ENCODE measurements at places on chromosomes 16 and 17.

DNA sequence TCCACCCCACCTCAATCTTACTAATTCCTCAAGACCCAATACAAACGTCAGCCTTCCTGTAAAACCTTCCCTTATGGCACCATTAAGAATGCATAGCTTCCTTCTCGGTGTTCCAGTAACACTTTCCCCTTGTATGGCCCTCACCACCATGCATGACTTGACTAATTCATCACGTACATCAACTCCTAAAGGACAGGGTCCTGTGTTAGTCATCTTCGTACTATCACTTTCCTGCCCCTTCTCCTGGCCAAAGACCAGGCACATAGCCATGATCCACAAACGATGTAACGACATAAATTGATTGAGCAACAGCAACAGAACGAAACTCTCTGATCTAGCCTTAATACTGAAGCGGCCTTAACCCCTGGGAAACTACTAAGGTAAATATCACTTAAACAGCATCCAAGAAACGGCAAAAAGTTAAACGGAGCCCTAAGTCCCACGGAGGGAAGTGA lies 612 bp downstream of the PSMD12 start:
- peak; percentile 78 for DNase-seq

GRCh38 chr16:67407176-67407787 lies 9.0 kb downstream of the ZDHHC1 start:
- DNase-seq, result no peak

GRCh38 chr17:52027081-52027480 lies 131.4 kb downstream of the CA10 start:
- no peak for DNase-seq

DNA sequence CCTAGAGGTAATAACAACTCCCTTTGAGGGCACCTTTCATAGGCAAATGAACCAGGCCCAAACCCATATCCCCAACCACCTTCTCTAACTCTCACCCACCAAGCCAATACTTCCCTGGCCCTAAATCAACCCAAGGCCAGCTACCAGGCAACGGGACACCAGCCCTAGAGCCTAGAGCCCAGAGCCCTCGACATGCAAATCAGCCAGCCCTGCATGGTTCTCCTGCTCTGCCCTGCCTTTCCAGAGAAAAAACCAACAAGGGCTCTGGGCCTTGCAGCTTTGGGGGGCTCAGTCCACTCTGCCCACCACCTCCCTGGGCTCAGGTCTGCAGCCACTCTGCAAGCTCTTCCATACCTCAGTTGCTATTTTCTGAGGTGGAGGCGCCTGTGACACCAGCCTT lies 55.0 kb downstream of the PITPNM3 start:
- DNase-seq, result no peak

DNA sequence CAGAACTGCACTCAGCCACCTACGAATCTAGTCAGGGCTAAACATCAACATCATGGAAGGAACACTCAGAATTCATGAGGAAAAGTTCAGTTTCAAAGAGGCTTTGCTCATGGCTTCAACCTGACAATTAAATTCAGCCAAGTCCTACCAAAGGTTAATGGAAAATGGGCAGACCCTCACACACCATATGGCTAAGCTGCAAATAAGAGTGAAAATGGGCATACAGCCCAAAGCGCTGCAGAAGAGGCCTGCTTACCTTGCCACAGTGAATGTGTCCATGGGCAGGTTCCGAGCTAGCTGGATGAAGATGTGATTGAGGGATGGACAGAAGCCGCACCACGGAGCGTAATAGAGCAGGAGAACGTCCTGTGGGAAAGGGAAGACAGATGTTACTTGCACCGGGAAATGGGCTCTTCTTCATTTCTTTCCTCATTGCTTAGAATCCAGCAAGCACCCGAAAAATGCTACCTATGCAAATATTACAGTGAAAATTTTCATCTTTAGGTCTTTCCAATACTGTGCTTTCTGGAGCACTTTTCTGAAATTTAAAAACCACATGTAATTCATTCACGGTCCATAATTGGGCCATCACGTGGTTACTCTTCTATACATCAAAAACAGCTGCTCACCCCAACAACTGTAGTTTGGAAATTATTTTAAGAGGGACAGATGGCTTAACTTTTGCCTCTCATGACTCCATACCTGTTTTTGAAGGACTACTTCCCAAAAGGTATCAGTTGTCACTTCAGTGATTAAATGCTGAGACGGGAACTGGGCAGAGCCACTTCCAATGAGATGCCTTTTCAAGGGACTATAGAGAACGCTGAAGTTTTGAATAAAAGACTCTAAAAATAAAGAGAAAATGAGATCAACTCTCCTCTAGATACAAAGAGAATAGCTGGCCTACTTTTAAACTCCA lies 19.6 kb downstream of the SNN start:
- no peak for DNase-seq

All from skeletal muscle cell (primary cell).